A172 (cell line): ENCODE measurements at places on chromosomes 5 and 9. TPM values are rescaled to one million over a fixed set of nuclear protein-coding genes. Genes with fewer than 3 reads are reported as not detected.
A peak's percentile ranks its signal among the peaks of the same experiment; 100 is the strongest.

- no peak for DNase-seq
Observed at GRCh38 chr9:13269589-13270452, 9.7 kb downstream of the MPDZ start.

GRCh38 chr5:35244171-35244570 is 13.9 kb upstream of the PRLR start:
- no peak for DNase-seq

Gene F2RL1
- 1.7 and 2.3 TPM in 2 replicates for total RNA-seq

Gene PFN3
- total RNA-seq, result not detected in 2 replicates

- DNase-seq, result no peak
Observed at GRCh38 chr5:67066815-67067214, 129.8 kb downstream of the CD180 start.

- peak; percentile 71 for DNase-seq
Observed at GRCh38 chr9:134776080-134776796, 104.4 kb upstream of the FCN2 start.

- DNase-seq, result no peak
Observed at GRCh38 chr9:134600371-134600770, 41.2 kb upstream of the COL5A1 start.

Gene CTXN3
- total RNA-seq, result not detected in 2 replicates

GRCh38 chr5:1291611-1292080 is 3.2 kb downstream of the TERT start:
- DNase-seq, result no peak

Gene PCDHGB6
- 0.10 and 0.33 TPM in 2 replicates for total RNA-seq

Gene CDKN2A
- not detected in 2 replicates for total RNA-seq

- DNase-seq, result no peak
Observed at GRCh38 chr9:98874721-98875255, 67.3 kb downstream of the GALNT12 start.

DNA sequence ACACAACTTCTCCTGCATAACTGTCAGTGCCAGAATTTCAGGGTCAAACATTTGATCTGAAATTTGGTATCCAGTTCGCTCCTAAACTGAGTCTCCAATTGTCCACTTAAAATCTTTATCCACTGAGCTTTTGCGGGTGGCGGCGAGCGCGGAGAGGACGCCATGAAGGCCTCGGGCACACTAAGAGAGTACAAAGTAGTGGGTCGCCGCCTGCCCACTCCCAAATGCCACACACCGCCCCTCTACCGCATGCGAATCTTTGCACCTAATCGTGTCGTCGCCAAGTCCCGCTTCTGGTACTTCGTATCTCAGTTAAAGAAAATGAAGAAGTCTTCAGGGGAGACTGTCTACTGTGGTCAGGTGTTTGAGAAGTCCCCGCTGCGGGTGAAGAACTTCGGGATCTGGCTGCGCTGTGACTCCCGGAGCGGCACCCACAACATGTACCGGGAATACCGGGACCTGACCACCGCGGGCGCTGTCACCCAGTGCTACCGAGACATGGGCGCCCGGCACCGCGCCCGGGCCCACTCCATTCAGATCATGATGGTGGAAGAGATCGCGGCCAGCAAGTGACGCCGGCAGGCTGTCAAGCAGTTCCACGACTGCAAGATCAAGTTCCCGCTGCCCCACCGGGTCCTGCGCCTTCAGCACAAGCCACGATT is 913.7 kb upstream of the DMAC1 start:
- no peak for DNase-seq

Gene TYRP1
- total RNA-seq, result 2.4 and 3.4 TPM in 2 replicates

DNA sequence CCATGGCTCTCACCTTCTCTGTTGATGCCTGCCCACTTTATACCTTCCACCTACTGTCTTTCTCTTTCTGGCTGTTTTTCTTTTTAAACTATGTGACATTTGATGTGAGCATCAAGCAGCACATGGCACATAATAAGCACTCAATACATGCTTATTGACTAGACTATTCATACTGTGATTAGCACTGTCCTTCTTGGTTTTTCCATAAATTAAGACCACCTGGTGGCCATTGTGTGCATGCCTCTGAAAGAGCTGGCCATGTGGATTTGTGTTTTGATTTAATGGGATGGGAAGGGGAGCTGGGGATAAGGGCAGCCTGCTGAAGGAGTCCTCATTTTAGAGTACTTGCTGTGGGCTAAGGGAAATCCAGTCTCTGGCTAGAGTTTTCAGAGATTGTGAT is 79.4 kb downstream of the ARHGEF28 start:
- no peak for DNase-seq

Gene PCDHGA3
- total RNA-seq, result 0.14 TPM in 1 of 2 replicates, not detected in the other

Gene SYK
- total RNA-seq, result not detected in 2 replicates

DNA sequence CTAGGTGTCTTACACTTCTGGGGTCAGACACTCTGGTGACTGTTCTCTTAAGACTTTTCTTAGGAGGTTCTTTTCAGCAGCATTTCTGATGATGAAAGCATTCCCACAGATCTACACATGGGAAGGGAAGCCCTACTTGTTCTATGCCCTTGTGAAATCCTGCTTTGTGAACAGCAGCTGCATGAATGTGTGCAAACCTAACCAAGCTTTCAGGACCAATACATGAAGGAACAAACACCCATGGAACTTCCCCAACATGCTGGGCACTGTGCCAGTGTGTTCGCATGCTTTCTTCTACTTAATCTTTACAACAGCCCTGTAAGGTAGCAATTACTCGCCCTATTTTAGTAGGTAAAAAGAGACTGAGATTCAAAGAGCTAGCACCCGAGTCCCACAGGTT is 439.9 kb upstream of the KLF4 start:
- DNase-seq, result no peak

Gene EFNA5
- total RNA-seq, result 3.0 and 3.4 TPM in 2 replicates

- DNase-seq, result no peak
Observed at GRCh38 chr9:78026416-78026815, 5.2 kb downstream of the GNAQ start.

Gene LCN1
- total RNA-seq, result 0.47 TPM in 1 of 2 replicates, not detected in the other

DNA sequence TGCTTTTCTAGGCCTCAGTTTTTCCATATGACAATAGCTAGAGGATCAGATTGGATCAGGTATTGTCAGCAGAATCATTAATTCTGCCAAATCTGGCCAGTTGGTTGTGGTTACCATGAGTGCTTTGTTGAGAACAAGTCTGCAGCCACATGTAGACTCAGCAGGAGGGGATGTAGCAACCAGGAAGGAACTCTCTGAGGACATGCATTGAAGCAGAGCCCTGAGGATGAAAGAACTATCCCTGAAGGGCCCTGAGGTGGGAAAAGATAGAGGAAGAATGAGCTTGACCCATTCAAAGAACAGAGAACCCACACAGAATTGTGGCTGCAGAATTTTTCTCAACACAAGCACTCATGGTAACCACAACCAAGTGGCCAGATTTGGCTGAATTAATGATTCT is 60.1 kb upstream of the AFAP1L1 start:
- no peak for DNase-seq

- DNase-seq, result no peak
Observed at GRCh38 chr9:1997646-1998045, 17.5 kb upstream of the SMARCA2 start.

GRCh38 chr5:118224546-118224945 is 763.8 kb downstream of the DTWD2 start:
- DNase-seq, result peak; percentile 42

- DNase-seq, result no peak
Observed at GRCh38 chr5:67660149-67660548, 463.6 kb upstream of the CD180 start.

DNA sequence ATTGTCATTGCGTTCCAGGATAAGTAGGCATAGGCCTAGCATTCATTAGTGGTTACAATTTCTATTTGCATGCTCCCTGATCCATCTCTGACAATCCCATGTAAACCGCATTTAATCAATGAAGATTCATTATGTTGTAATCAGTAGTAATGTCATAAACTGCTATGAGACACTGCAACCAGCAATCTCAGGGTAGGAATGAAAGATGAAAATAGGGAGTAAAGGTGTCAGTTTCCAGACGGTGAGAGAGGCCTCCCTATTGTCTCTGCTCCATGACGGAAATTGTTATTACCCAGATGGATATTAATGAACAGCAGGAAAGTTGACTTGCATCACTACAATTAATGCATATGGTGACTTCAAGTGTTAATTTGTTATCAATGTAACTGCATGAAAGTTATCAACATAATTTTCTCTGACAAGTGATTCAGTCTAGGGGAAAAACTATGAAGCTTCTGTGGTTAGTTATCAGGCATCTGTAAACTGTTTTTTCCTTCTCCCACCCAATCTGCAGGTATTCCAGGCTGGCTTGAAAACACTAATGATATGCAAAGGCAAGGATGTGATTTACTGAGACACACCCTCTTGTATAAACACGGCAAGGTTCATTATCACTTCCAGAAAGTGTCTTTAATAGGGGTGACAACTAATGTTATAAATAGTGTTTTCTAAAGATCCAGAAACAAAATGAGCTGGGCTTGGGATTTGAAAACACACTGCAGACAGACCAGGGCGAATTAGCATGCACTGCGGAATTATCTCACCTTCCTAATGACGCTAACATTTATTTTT is 73.5 kb downstream of the ZNF622 start:
- peak; percentile 4 for DNase-seq

- DNase-seq, result peak; percentile 65
Observed at GRCh38 chr5:80937584-80938356, 22.4 kb upstream of the RASGRF2 start.

Gene PLPP7
- total RNA-seq, result 0.14 and 1.0 TPM in 2 replicates

DNA sequence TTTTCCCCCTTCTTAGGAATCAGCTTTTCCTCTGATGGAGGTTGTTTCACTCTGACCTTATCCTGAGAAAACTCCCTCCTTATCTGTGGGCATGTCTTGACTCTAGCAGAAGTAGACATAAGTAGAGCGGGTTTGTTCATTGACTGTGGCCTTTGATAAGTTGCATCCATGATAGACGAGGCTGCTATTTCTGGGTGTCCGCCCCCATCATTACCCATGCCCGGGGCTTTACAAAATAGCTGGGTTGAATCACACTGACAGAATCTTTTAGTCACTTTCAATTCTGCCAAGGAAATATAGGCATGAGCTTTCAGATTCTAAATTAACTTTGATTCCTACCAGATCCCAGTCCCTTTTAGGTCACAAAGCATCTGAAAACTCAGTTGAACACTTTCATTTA is 223.8 kb downstream of the SEC61B start:
- no peak for DNase-seq

DNA sequence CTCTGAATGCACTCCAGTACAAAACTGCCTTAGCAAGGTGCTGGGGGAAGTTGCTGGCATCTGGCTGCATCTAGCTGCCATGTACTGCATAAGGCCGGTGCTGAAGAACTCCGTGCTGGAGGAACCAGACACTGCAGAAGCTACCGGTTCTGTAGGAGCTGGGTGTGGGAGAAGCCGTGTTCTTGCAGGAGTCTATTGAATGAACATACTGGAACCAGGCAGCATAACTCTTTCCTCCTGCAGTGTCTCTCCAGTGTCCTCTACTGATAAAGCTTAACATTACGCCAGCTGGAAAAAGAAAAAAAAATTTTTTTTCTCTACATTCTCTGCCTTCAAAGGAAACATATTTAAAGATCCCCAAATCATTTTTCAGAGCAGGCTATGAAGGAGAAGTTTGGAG is 38.5 kb downstream of the VPS13A start:
- DNase-seq, result no peak

GRCh38 chr9:27549196-27549755 is 19.7 kb upstream of the MOB3B start:
- no peak for DNase-seq

DNA sequence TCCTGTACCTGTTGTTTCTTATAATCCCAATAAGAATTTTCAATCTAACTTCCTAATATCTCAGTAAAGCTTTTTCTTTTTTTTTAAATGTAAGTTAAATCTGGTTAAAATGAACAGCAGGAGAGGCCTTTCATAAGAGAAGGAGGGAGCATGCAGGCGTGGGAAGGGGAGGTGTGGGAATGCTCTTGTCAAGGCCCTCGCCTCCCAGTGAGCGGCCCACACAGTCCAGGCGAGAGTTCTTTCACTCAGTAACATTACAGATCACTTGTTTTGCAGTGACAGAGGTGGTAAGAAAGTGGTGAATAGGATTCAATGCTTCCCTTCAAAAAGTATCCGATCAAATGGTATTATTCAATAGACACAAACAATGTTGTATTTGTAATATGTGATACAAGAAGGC is 125.0 kb downstream of the EPB41L4A start:
- no peak for DNase-seq

GRCh38 chr5:57416278-57416994 is 66.2 kb downstream of the ACTBL2 start:
- DNase-seq, result no peak

- DNase-seq, result no peak
Observed at GRCh38 chr5:141714542-141715310, 32.7 kb upstream of the ARAP3 start.

DNA sequence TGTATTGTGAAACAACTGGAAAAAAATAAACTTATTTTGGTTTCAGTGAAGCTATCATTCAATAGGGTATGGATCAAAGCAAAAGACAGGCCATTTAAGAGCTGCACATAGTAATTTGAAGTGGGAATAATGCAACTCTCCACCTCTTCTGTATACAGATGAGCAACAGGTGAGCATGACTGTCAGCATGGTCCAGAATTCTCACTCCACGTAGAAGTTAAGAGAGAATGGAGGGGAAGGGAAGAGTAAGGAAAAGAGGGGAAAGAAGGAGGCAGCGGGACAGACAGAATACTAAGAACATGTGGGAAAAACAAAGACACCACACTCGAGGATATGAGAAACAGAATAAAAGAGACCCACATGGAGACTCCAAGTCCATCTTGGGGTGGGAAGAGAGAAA is 396.1 kb upstream of the GRIA1 start:
- no peak for DNase-seq

- DNase-seq, result no peak
Observed at GRCh38 chr9:135924628-135925338, 17.4 kb upstream of the CAMSAP1 start.

Gene SPDL1
- 269 and 385 TPM in 2 replicates for total RNA-seq

Gene SIMC1
- total RNA-seq, result 11.8 and 13.2 TPM in 2 replicates

GRCh38 chr5:154409230-154409840 is 36.5 kb upstream of the SAP30L start:
- DNase-seq, result no peak

- no peak for DNase-seq
Observed at GRCh38 chr5:78497573-78498533, 137.4 kb downstream of the SCAMP1 start.

Gene PDLIM4
- total RNA-seq, result 0.05 TPM in 1 of 2 replicates, not detected in the other

DNA sequence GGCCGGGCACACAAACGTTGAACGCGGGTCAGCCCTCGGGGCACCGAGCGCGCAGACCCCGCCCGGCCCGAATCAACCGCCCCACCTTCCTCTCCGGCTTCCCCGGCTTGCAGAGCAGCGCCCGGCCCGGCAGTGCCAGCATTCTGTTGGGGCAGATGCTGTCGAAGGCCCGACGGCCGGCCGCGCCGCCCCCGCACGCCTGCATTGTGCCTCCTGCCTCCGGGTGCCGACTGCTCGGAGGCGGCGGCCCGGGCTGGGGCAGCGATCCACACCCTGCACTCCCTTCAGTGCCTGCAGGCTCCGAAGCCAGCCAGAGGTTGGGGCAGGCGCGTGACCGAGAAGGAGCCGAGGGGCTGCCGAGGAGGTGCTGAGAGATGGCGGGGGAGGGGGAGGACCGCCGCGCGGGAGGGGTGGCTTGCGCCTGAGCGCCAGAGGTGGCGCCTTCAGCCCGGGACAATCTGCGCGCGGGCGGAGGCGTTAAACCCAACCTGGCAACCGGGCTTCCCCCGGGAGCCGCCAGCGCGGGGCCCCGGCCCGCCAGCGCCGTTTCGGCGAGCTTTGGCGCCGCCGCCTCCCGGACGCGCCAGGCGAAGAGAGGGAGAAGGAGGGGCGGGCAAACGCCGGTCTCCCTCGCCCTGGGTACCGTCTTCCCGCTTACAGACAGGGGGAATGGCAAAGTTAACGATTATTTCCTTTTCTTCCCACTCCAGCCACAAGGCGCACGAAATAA is at the start of gene MCIDAS:
MCIDAS (minus strand) TSS at position 382 of the 730 bp plus-strand sequence; CDS start at position 205, 177 bp downstream.
- DNase-seq, result peak; percentile 57

GRCh38 chr5:179914032-179914755 is 6.5 kb upstream of the TBC1D9B start:
- peak; percentile 79 for DNase-seq

Gene OLFM1
- 41.2 and 65.4 TPM in 2 replicates for total RNA-seq

Gene PLAA
- total RNA-seq, result 41.3 and 44.3 TPM in 2 replicates
